ENCODE measurements at places on chromosomes 5 and 9. TPM values are rescaled to one million over a fixed set of nuclear protein-coding genes. Genes with fewer than 3 reads are reported as not detected.

DNA sequence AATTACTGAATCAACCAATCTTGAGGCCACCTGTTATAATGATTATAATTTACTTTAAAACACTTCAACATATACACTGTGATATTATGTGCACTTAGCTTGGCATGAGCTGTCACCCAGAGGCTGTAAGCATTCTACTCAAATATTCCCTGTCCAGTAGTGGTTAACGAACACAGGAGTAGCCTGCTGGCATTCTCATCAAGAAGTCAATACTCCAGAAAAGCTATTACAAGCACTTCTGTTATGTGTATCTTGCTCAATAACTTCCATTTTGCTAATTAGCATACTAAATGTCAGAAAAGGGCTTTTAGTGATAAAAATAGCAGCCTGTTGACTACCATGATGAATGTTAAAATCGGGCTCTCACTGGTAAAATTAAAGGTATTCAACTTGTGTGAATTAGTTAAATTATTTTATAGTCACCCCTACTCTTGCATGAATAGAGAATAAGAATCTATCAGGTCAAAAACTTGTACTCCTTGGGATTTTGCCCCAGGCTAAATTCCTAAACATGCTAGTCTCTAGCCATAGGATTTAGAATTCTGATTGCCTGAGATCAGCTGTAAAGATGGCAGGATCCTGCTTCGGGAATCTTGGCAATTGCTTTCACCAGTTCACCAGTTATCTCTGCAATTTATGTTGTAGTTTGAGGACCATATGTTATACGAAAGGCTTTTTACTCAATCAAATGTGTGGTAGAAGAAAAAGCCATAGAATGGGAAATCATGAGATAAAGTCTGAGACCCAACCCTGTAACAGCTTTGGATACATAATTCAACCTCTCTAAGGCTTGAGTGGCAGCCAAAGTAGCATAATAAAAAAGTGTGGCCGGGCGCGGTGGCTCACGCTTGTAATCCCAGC lies 43.4 kb upstream of the PAM start:
- no peak overlapping the region for H3K4me3 ChIP-seq
- H3K4me1 ChIP-seq, result no peaks in the 10 kb centered on the region
- peaks cover 15% of the 10 kb centered on the region for H3K27me3 ChIP-seq
- no peak overlapping the region for H3K27ac ChIP-seq
- no peak for DNase-seq

DNA sequence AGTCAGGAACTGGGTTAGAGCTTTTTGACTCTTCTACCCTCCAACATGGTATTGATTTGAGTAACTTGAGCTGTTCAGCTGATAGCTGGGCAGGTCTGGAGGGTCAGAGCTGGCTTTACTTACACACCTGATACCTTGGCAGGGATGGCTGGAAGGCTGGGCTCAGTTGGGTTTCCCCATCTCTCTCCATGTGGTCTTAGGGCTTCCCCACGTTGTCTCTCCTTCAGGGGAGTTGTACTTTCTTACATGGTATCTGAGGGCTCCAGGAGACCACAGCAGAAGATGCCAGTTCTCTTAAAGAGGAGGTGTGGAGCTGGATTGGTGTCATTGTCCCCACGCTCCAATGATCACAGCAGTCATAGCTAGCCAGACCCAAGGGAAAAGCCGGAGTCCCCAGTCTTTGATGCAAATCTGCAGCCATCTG lies 25.6 kb downstream of the ISOC1 start:
- no peaks in the 10 kb centered on the region for H3K27me3 ChIP-seq
- no peak overlapping the region for H3K4me3 ChIP-seq
- peaks cover 3% of the 10 kb centered on the region for H3K4me1 ChIP-seq
- no peak overlapping the region for H3K27ac ChIP-seq
- peaks cover 4% of the 10 kb centered on the region for H3K36me3 ChIP-seq

DNA sequence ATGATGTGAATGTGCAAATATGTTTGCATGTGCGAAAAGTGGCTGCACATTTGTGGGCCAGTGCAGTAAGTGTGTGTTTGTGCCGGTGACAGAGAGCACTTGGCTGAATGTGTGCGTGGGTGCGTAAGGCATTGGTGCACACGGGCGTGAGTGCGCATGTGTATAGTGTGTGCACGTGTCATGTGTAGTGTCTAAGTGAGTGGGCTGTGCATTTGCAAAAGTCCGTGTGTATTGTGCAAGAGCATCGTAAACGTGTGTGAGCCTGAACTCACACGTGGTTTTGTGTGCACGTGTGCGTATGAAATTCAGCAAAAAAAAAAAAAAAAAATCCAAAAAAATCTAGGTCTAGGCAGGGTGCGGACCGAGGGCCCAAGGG lies 6.5 kb upstream of the EBF1 start:
- peaks cover 10% of the 10 kb centered on the region for H3K4me1 ChIP-seq
- H3K36me3 ChIP-seq, result no peaks in the 10 kb centered on the region
- H3K27me3 ChIP-seq, result peaks cover 61% of the 10 kb centered on the region
- no peak for DNase-seq
- H3K4me3 ChIP-seq, result peak overlapping the region; percentile 13

DNA sequence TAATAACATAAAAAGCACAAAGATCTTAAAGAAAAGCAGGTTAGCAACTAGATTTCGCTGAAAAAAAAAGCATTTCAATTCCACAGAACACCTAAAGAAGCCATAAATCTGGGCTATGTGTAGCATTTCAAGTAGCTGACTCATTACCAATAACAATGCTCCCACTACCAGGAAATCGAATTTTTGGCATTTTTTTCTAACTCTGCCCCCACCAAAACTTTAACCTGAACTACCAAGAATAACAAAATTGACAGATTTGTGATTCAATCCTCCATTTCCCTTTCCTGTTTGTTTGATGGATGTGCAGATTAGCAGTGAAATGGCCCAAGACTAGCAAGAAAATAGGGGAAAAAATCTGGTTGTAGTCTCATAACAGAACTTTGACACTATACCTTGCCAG lies 180.2 kb downstream of the RASEF start:
- no peak overlapping the region for H3K4me3 ChIP-seq
- DNase-seq, result no peak
- H3K27ac ChIP-seq, result no peak overlapping the region

GRCh38 chr9:129027685-129028191 lies 393 bp downstream of the SH3GLB2 start:
- peak overlapping the region; percentile 89 for H3K4me3 ChIP-seq
- H3K36me3 ChIP-seq, result no peaks in the 10 kb centered on the region
- H3K4me1 ChIP-seq, result peaks cover 10% of the 10 kb centered on the region
- no peaks in the 10 kb centered on the region for H3K27me3 ChIP-seq
- no peak overlapping the region for H3K27ac ChIP-seq
- peak; percentile 74 for DNase-seq

DNA sequence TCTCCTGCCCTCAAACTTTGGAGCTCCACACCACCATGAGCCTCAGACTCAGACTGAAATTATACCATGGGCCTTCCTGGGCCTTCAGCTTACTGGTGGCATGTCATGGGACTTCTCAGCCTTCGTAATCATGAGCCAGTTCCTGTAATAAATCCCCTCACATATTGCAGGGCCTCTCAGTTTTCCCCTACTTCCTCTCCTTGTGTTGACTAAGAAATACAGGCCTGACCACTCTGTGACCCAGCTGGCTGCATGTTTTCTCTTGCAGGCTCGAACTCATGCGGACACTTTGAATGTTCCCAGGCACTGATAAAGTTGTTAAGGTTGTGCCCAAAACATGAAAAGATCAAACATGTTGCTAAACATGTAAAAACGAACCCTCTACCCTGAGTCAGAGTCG lies 26.2 kb upstream of the SHC3 start:
- no peak overlapping the region for H3K27ac ChIP-seq
- DNase-seq, result no peak
- peaks cover 16% of the 10 kb centered on the region for H3K27me3 ChIP-seq
- H3K36me3 ChIP-seq, result peaks cover 4% of the 10 kb centered on the region
- H3K4me3 ChIP-seq, result no peak overlapping the region
- H3K4me1 ChIP-seq, result no peaks in the 10 kb centered on the region

DNA sequence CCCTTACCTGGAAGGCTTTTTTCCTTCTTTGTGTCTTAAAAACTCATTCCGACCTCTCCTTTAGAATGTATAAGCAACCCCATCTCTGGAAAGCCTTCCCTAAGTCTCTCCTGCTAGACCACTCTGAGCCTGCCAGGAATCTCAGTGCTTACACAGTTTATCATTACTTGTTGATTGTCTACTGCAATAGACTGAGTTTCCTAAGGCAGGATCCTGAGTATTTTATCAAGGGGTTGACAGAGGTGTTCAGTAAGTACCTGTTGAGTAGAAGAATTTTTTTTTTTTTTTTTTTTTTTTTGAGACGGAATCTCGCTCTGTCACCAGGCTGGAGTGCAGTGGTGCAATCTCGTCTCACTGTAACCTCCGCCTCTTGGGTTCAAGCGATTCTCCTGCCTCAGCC lies 2.6 kb upstream of the TJP2 start:
- peaks cover 33% of the 10 kb centered on the region for H3K4me1 ChIP-seq
- DNase-seq, result no peak
- no peak overlapping the region for H3K4me3 ChIP-seq
- H3K27ac ChIP-seq, result no peak overlapping the region
- H3K36me3 ChIP-seq, result no peaks in the 10 kb centered on the region

DNA sequence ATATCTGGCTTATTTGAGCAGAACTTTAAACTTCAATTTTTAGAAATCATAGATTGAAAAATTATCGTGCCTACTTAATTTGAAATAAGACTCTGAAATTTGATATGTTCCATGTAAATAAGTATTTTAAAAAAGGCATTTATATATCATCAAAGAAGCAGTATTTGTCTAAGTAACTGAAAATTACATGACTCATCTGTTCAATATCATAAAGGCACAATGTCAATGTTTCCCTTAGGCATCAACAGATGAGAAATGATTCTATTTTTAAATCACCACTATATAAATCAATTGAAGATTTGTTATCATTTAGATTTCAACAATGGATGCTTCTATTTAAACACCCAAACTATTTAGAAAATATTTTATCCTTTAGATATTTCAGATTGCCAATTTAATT lies 142.9 kb upstream of the POU5F2 start:
- no peaks in the 10 kb centered on the region for H3K27me3 ChIP-seq
- peaks cover 3% of the 10 kb centered on the region for H3K36me3 ChIP-seq
- H3K27ac ChIP-seq, result no peak overlapping the region
- no peak overlapping the region for H3K4me3 ChIP-seq
- H3K4me1 ChIP-seq, result peaks cover 22% of the 10 kb centered on the region

DNA sequence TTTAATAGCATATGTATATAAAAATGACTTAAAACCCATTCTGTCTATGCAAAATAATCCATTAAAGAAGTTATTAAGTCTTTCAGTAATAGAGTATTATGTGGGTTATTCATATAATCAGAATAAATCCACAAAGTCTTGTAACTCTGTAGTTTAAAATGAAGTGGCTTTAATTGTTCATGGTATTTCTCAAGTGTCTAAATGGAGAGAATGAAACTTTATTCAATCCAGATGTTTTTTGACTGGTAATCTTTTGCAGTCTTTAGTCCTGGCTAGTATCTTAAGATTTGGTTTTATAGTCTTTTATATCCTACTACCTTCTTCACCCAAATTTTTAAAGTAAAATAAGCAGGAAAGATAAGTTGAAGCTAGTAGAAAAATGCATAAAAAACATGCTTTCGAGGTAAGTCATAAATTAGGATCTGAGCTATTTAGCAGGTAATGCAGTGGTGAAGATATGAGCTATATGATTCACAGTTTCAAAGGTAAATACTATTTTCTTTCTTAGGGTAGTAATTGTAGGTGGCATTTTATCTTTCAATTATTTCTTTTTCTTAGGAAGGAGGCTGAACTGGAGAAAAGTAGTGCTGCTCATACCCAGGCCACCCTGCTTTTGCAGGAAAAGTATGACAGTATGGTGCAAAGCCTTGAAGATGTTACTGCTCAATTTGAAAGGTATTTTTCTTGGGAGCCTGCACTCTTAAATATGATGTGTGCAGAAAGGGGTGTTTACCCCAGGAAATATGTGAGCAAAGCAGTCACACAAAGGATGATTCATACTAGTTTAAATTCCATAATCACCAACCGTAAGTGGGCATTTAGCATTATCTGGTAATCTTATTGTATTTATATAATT lies 17.9 kb downstream of the HMMR start:
- no peaks in the 10 kb centered on the region for H3K27me3 ChIP-seq
- H3K4me1 ChIP-seq, result no peaks in the 10 kb centered on the region
- H3K27ac ChIP-seq, result peak overlapping the region; percentile 26
- H3K36me3 ChIP-seq, result peaks cover 4% of the 10 kb centered on the region
- DNase-seq, result no peak

- H3K4me3 ChIP-seq, result no peak overlapping the region
- H3K27ac ChIP-seq, result no peak overlapping the region
- no peaks in the 10 kb centered on the region for H3K27me3 ChIP-seq
- peaks cover 22% of the 10 kb centered on the region for H3K4me1 ChIP-seq
- peaks cover 13% of the 10 kb centered on the region for H3K36me3 ChIP-seq
Measured at GRCh38 chr9:37787059-37787458, 2.2 kb upstream of the EXOSC3 start.

DNA sequence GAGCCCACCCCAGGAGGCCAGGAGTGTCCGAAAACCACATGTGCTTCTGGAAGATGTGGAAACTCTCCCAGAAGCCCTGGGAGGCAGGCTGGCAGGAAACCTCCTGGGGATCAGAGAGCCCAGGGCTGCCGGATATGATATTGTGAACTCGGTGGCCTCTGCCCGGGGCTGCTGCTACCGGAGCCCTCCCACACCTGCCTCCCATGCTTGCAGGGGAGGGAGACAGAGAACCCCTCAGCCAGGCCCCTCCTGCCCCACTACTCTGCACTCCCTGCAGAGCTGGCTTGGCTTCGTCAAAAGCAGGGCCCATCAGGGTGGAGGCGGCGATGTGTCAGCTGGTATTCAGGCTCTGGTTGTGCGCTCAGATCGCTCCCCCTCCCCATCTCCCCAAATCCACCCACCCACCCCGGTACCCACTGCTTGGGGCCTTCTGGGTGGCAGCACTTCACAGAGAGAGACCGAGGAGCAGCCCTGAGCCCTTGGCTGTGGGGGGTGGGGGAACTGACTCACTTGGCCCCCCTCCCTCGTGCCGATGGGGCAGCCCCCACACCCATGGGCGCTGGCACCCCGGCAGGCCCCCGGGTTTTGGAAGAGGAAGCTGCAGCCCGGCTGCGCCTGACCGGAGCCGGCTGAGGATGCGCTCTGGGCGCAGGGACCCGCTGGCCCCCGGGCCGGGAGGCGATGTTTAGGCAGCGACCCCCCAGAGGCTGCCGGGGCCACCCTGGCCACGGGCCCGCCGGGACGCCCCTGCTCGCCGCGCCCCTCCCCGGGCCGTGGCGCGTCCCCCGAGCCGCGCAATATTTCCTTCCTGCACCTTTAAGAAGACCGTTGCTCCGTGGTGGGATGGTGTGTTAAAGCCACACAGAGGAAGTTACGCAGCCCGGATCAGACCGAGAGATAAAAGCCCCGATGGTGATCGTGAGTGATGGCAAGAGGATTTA lies 786 bp upstream of the NTNG2 start:
- DNase-seq, result peak; percentile 84
- H3K4me1 ChIP-seq, result peaks cover 14% of the 10 kb centered on the region
- peaks cover 23% of the 10 kb centered on the region for H3K27me3 ChIP-seq
- H3K27ac ChIP-seq, result peak overlapping the region; percentile 70
- H3K4me3 ChIP-seq, result peak overlapping the region; percentile 95
- H3K36me3 ChIP-seq, result peaks cover 6% of the 10 kb centered on the region

GRCh38 chr9:109641372-109641659 lies 138.7 kb upstream of the PALM2AKAP2 start:
- no peak overlapping the region for H3K4me3 ChIP-seq
- no peaks in the 10 kb centered on the region for H3K36me3 ChIP-seq
- DNase-seq, result no peak
- no peaks in the 10 kb centered on the region for H3K4me1 ChIP-seq
- H3K27me3 ChIP-seq, result peaks cover 53% of the 10 kb centered on the region

GRCh38 chr9:38233343-38233742 lies 159.2 kb upstream of the ALDH1B1 start:
- no peaks in the 10 kb centered on the region for H3K27me3 ChIP-seq
- H3K4me3 ChIP-seq, result no peak overlapping the region
- no peak for DNase-seq
- H3K27ac ChIP-seq, result no peak overlapping the region

Gene TAF11L5
- total RNA-seq, result not detected

Gene ENHO
- not detected for total RNA-seq

Gene IL9
- total RNA-seq, result 3.0 TPM

Gene PTPN3
- 0.81 TPM for total RNA-seq

Gene ORM2
- total RNA-seq, result not detected

Gene HNRNPK
- total RNA-seq, result 545 TPM
